Heart left ventricle (tissue), 16 donors: ENCODE measurements at places on chromosomes 1 and 21. TPM values are rescaled to one million over a fixed set of nuclear protein-coding genes. Genes with fewer than 3 reads are reported as not detected.

Gene TTLL10
- polyA plus RNA-seq, result 0.03 TPM

Gene LIN28A
- polyA plus RNA-seq, result not detected

Gene GJC2
- 0.61 TPM for polyA plus RNA-seq

DNA sequence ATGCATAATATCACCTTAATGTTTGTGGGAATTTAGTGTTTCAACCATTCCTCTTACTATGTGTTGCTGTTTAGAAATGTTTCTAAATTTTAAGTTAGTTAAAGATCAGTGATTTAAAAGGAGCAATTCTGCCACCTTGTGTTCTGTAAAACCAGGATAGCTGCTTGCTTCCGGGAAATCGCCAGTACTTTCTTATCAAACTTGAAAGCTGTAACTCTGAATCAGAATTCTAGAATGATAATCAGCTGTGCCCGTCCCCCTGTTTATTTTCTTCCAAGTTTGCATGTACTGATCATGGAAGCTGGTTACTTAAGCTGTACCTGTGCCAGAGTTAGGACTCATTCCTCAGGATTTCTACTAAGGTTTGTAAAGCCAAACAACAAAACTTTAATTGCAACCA, 656.4 kb downstream of the LTN1 start:
- peak; percentile 18 for DNase-seq

DNA sequence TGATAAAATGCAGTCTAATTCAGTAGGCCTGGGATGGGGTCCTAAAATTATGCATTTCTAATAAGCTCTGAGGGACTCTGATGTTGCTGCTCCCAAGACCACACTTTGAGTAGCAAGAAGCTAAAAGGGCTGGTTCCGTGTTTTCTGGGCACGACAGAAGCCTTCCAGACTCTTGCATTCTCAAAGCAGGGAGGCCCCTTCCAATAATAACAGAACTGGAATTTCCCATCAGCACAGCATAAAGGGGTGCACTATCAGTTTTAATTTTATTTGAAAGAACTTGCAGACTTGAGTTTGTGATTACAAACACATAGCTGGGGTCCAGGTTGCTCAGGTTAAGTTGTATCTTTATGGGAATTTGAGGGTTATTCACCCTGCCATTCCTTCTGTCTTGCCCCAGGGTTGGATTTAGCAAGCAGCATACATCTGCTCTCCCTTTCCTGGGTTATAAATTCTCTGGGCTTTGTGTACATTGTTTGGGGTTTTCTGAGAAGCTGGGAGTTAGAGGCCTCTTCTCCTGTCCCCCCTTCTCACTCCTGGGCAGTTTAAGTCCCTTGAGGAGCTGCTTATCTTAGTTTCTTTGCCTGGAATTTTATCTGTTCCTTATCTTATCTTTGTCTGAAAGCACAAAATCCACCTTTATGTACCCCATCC, 94.2 kb upstream of the SLC2A1 start:
- DNase-seq, result no peak

Gene TGFB2
- 2.3 TPM for polyA plus RNA-seq

DNA sequence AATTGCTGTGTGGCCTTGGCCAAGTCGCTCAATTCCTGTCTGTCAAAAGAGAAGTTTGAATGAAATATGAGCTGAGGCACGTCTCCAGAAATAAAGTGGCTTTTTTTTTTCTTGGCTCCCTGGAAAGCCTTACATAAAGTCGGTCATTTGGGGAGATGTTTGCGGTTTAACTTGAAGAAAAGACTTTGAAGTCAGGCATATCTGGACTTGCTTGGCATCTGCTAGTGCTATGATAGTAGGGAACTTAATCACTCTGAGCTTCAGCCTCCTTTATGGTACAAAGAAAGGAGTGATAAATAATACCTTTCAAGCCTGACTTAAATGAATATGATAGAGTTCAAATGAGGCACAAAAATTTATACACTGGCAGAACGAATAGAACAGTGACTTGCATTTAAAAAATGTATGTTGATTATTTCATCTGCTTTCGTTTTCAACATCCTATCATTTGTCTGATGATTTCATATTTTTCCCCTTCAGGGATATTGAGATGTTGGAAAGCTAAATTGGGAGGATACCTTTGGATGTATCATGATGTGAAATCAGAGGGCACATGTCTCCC, 60.2 kb downstream of the FASLG start:
- DNase-seq, result no peak

DNA sequence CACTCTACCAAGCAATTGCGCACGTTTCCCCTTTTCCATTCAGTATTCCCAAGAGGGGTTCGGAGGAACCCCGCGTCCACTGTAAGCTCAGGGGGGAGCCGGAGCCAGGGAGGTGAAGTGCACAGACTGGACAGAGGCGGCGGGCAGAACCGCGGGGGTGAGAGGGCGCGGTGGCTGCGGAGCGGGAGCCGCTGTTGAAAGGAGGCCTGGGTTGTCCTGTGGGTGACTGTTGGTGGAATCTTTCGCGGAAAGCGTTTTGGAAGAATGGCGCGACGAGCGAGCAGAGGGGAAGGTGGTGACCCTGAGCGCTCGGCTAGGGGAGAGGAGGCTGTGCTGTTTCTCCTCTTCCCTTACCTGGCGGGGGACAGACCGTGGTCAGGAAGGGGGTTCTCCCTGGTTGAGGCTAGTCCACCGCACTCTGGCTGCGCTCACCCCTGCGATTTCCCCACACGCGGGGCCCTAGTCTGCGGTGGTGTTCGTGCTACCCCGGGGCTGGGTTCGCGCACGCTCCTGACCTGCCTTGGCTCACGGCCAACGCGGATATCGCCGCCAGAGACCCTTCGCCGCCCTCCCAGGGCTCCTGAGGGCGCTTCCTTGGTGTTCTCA, 92.8 kb downstream of the PRKAB2 start:
- no peak for DNase-seq

Gene SH2D1B
- 0.11 TPM for polyA plus RNA-seq

DNA sequence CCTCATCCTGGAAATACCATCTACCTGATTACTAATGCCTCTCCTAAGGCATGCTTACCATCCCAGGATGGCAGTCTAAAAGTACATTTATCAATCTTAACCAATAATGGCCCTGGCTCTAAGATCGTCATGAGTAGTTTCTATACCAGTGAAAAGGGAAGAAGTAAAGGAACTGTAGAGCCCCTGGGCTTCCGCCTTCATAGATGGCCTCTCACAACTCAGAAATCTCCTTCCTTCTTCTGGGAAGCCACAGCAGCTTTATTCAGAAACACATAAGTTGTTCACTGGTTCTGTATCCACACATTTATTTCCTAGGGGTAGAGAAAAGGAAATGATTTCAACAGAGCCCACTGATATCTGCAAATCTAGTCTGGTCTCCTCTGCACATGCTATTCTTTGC, 41.0 kb upstream of the CD5L start:
- no peak for DNase-seq

DNA sequence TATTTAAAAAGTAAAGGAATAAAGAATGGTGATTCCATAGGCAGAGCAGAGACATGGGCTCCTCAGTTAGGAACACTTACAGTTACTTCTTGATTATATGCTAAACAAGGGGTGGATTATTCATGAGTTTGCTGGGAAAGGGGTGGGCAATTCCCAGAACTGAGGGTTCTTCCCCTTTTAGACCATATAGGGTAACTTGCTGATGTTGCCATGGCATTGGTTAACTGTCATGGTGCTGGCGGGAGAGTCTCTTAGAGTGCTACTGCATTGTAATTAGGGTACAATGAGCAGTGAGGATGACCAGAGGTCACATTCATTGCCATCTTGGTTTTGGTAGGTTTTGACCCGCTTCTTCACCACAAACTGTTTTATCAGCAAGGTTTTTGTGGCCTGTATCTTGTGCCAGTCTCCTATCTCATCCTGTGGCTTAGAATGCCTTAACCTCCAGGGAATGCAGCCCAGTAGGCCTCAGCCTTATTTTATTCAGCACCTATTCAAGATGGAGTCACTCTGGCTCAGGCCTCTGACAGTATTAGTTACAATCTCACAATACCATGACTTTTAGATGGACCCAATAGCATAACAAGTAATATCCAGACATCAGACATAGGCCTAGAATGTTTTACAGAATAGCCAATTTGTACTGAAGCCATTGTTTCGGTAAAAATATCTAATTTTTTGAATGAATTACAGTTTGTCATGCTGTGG, 106.8 kb downstream of the ZBTB18 start:
- no peak for DNase-seq

GRCh38 chr1:182634306-182635072, 30.3 kb upstream of the RGS16 start:
- DNase-seq, result no peak

- no peak for DNase-seq
Measured at GRCh38 chr1:198101716-198102453, 54.9 kb upstream of the NEK7 start.

Gene DNAJC28
- 5.8 TPM for polyA plus RNA-seq

- no peak for DNase-seq
Measured at GRCh38 chr1:204105131-204105515, 32.2 kb downstream of the SOX13 start.

DNA sequence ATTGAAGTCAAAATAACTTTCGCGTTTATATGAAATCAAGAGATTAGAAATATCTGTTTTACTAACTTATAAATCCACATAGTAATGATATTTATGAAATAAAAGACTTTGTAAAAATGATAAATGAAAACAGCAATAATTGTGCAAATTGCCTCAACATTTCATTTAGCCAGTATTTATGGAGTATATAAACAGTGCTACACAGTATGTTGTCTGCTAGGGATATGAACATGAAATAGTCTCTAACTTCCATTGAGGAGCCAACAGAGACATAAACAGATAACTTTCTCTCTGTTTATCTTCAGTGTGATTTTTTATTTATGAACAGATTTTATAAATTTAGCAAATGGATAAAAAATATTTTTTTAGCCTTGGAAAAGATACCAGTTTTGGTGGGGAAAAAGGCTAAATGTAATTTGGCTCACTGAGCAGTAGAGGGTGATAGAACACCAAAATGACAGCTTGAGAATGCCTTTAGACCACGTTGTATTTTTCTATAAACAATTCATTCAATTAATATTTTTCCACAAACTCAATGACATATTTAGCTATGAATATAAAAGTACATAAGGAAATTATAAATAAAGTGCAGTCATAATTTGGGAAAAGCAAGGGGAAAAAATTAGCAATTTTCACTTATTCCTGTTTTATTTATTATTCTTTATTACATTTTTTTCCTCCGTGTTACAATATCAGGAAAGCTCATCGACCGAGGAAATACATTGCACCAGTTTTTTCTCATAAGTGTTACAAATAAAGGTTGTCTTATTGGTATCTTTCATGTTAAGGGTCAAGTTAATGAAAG, 47.5 kb upstream of the EEIG2 start:
- DNase-seq, result no peak

Gene SH2D5
- polyA plus RNA-seq, result 12.4 TPM

- DNase-seq, result no peak
Measured at GRCh38 chr1:84632673-84633434, 57.4 kb downstream of the SSX2IP start.

GRCh38 chr1:184691719-184692324, 62.8 kb downstream of the EDEM3 start:
- DNase-seq, result no peak

- DNase-seq, result no peak
Measured at GRCh38 chr1:41420860-41421259, 59.6 kb downstream of the FOXO6 start.

Gene KRTAP10-7
- polyA plus RNA-seq, result not detected

- DNase-seq, result no peak
Measured at GRCh38 chr1:15257309-15257708, 10.3 kb downstream of the FHAD1 start.

Gene CDA
- 2.9 TPM for polyA plus RNA-seq

- no peak for DNase-seq
Measured at GRCh38 chr1:180574031-180574713, 15.4 kb downstream of the OVAAL start.

Gene PRAMEF17
- polyA plus RNA-seq, result not detected

Gene TBX15
- 0.69 TPM for polyA plus RNA-seq

- DNase-seq, result no peak
Measured at GRCh38 chr21:46639489-46640386, 4.3 kb downstream of the PRMT2 start.

DNA sequence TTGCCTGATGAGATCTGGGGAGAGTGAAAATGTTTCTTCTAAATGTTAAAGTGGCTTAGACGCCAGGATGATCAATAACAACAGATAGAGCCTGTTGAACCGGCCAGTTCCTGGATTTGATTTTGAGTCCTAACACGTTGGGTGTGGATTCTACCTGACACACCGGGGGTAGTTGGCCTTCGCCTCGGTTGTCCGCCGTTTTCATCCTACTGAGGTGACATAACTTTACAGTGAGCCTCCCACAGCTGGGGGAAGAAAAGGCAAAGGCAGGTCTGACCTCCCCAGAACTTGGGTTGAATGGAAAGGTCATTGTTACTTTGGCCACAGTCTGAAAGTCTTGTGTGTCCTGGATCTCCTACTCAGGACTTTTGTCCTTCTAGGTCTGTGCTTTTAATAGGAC, 1.1 kb downstream of the PGD start:
- DNase-seq, result no peak

DNA sequence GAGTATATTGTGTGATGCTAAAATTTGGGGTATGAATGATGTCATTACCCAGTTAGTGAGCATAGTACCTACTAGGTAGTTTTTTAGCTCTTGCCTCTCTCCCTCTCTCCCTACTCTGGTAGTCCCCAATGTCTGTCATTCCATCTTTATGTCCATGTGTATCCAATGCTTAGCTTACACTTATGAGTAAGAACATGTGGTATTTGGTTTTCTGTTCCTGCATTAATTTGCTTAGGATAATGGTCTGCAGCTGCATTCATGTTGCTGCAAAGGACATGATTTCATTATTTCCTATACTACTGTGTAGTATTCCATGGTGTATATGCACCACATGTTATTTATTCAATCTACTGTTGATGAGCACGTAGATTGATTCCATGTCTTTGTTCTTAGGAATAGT, 54.4 kb upstream of the NEGR1 start:
- DNase-seq, result no peak

DNA sequence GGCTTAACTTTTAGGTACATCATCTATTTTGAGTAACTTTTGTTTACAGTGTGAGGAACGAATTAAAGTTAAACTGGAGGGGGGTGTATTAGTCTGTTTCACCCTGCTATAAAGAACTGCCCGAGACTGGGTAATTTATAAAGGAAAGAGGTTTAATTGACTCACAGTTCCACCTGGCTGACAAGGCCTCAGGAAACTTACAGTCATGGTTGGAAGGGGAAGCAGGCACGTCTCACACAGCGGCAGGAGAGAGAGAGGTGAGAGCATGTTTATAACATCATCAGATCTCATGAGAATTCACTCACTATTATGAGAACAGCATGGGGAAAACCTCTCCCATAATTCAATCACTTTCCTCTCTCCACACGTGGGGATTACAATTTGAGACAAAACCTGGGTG, 31.9 kb upstream of the TMEM52 start:
- DNase-seq, result no peak

Gene OLFML2B
- 0.91 TPM for polyA plus RNA-seq
